ENCODE measurements at places on chromosomes 5 and 9. TPM values are rescaled to one million over a fixed set of nuclear protein-coding genes. Genes with fewer than 3 reads are reported as not detected.

The LHFPL2 gene
- total RNA-seq, result 24.8 TPM

- no peak overlapping the region for H3K4me3 ChIP-seq
- H3K4me1 ChIP-seq, result no peaks in the 10 kb centered on the region
- no peak overlapping the region for H3K27ac ChIP-seq
- DNase-seq, result no peak
- H3K27me3 ChIP-seq, result no peaks in the 10 kb centered on the region
- no peaks in the 10 kb centered on the region for H3K36me3 ChIP-seq
Measured at GRCh38 chr5:102307232-102307631, 11.1 kb upstream of the SLCO4C1 start.

GRCh38 chr5:16529306-16529705 is 63.7 kb upstream of the ZNF622 start:
- no peaks in the 10 kb centered on the region for H3K36me3 ChIP-seq
- no peaks in the 10 kb centered on the region for H3K27me3 ChIP-seq
- DNase-seq, result no peak

DNA sequence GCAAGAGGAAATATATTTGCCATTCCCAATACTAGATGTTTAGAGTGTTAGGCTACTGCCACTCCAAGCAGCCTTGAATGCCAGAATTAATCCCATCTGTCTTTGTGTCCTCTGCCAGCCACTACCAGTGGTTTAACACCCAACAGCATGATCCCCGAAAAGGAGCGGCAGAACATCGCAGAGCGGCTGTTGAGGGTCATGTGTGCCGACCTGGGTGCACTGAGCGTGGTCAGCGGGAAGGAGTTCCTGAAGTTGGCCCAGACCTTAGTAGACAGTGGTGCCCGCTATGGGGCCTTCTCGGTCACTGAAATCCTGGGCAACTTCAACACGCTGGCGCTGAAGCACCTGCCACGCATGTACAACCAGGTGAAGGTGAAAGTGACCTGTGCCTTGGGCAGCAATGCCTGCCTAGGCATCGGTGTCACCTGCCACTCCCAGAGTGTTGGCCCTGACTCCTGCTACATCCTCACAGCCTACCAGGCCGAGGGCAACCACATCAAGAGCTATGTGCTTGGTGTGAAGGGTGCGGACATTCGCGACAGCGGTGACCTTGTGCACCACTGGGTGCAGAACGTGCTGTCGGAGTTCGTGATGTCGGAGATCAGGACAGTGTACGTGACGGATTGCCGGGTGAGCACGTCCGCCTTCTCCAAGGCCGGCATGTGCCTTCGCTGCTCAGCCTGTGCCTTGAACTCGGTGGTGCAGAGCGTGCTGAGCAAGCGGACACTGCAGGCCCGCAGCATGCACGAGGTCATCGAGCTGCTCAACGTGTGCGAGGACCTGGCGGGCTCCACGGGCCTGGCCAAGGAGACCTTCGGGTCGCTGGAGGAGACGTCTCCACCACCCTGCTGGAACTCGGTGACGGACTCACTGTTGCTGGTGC is 29.3 kb downstream of the AMBP start:
- H3K27me3 ChIP-seq, result no peaks in the 10 kb centered on the region
- no peak overlapping the region for H3K27ac ChIP-seq
- DNase-seq, result peak; percentile 74
- H3K4me1 ChIP-seq, result no peaks in the 10 kb centered on the region
